ENCODE measurements at places on chromosomes 11 and 22. TPM values are rescaled to one million over a fixed set of nuclear protein-coding genes. Genes with fewer than 3 reads are reported as not detected.

DNA sequence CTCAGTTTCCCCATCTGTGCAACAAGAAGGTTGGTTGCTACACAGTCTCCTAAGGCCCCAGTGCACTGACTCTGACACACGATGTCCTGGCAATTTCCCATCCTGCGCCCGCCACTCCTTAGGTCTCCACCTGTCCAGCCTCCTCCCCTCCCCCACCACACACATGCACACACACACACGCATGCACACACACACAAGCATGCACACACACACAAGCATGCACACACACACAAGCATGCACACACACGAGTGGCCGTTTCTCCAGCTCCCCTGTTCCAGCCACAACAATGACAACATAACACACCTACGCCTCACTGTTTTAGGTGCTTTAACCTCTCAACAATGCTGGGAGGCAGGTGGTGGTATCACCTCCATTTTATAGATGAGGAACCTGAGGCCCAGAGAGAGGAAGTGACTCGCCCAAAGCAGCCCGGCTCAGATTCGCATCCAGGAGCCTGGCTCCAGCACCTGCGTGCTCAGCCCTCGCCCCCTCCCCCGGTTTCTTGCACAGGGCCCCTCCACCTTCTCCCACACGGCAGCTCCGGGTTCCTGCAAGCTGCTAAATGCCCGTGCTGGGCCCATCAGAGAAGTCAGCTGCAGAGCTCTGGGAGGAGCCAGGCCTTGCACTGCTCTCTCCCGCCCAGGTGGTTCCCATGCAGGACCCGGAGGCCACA, 13.0 kb downstream of the CYTH4 start:
- no peak for DNase-seq

- no peak for DNase-seq
Observed at GRCh38 chr22:36331306-36331911, 56.4 kb downstream of the MYH9 start.

DNA sequence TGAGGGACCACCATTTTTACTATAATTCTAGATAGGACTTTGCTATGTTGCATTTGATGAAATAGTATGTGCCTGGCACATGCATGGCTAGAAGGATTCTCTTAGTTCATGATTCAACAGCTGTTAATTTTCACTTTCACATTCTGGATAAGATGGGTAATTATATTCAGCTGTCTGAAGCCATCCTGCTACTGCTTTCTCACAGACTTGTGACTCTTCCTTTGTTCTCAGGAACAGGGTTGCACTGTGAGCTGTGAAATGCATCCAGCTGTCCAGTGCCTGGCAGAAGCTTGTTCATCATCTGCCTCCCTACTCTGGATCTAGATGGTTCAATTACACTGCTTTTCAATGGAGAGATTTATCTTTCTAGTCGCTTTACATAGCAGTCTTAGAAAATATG, 610.1 kb upstream of the ANO5 start:
- DNase-seq: no peak

DNA sequence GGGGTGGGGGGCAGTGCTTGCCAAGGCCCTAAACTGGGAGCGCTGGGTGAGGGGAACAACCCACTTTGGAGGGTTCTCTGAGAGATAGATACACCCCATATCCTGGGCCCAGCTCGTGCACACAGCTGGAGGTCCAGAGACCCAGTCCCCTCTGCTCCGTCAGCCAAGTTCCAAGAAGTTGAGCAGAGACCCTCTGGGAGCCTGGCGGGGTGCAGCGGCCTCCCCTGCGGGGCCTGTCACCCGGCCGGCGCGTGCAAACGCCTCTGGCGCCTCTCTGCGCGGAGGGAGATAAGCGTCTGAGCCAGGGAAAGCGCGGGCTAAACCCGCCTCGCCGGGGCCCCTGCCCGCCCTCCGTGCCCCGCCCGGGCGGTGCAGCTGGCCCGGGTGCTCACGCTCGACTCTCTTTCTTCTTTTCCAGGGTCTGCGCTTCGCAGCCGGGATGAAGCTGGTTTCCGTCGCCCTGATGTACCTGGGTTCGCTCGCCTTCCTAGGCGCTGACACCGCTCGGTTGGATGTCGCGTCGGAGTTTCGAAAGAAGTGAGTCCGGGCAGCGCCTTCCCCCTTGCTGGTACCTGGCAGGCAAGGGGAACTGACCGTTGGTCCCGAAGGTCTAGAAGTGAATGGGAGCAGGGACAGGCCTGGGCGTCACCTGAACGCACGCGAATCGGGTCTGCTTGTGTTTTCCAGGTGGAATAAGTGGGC, 540 bp downstream of the ADM start:
- DNase-seq: no peak

GRCh38 chr11:11822946-11823345, 18.8 kb upstream of the USP47 start:
- DNase-seq: no peak

Gene MGAT3
- polyA plus RNA-seq: 18.7 TPM

Gene DSCAML1
- 1.6 TPM for polyA plus RNA-seq

- DNase-seq: no peak
Observed at GRCh38 chr11:76376746-76377558, 4.0 kb downstream of the THAP12 start.

DNA sequence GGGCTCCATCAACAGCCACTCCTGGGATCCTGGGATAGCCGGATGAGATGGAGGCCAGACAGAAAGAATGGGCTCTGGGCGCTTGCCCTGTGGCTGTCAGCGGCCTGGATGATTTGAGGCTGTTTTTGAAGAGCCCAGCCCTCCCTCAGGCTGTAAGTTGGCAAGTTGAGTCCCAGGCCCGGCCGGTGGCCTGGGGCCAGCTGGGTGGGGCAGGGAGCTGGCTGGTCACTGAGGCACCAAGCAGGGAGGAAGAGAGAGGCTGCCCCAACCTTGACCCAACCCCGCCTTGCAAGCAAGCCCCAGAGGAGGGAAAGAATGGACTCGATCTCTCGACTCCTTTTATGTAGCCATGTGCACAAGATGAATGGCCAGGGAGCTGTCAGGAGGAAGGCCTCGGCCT, 34.9 kb downstream of the RIBC2 start:
- DNase-seq: no peak

Gene CSNK2A3
- 1.5 TPM for polyA plus RNA-seq

DNA sequence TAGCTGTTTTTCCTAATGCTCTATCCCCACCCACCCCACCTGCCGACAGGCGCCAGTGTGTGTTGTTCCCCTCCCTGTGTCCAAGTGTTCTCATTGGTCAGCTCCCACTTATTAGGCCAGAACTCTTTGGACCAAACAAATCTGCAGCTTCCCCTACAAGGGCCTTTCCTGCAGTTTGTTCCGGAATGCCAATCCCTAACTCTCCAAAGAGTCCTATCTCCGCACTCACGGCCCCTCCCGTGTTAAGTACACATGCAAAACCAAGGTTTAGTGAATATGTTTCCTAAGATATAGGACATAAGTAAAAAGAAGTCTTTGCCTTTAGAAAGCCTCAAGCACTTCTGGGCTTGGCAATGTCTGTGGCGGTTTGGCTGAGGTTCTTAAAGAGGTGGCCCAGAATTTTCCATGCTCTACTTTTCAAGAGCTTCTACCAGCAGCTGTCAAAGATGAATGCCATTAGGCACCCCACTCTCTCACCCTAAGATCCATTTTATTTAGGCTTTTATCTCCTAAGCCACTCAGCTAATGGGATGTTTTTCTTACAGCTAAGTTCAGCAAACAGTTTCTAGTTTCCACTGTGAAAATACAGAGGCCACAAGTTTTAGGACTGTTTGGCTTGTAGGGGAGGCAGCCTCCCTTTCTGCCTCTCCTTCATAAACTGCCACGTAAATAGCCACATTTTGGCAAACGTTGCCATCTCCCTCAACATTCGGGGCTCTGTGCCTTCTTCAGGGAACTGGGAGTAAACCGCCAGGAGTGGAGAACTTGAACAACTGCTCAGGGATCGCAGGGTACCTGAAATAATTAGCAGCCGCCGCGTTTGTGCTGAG, 1.6 kb downstream of the CD59 start:
- no peak for DNase-seq

GRCh38 chr11:59667812-59668187, 1.0 kb downstream of the PATL1 start:
- no peak for DNase-seq

Gene FOLH1
- 19.2 TPM for polyA plus RNA-seq

DNA sequence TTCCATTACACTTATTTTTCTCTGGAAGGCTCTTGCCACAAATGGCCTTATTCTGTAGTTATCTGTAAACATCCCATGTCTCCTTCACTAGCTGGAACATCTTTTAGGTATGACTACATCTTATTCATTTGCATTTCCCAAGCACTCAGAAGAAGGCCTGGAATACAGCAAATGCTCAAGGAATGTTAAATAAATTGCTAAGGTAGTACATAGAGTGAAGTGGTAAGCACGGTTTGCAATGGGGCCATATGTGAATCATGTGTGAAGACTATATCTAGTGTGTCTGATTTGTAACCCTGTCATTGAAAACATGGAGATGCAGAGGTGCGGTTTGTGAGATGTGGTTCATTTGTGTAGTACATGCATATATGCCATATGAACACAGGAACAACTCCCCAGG, 33.5 kb downstream of the GDPD4 start:
- no peak for DNase-seq

DNA sequence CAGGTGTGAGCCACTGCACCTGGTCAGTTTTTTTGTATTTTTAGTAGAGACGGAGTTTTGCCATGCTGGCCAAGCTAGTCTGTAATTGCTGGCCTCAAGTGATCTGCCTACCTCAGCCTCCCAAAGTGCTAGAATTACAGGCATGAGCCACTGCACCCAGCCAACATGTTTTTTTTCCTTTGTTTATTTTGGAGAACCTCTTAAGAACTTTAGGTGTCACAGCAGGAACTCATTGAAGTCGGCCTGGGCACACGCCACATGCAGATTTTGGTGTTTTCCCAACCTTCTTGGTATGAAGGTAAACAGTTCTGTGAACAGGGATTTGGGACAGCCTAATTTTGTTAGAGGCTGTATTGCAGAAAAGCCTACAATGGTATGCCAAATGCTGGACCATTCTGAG, 9.4 kb downstream of the DIXDC1 start:
- no peak for DNase-seq

DNA sequence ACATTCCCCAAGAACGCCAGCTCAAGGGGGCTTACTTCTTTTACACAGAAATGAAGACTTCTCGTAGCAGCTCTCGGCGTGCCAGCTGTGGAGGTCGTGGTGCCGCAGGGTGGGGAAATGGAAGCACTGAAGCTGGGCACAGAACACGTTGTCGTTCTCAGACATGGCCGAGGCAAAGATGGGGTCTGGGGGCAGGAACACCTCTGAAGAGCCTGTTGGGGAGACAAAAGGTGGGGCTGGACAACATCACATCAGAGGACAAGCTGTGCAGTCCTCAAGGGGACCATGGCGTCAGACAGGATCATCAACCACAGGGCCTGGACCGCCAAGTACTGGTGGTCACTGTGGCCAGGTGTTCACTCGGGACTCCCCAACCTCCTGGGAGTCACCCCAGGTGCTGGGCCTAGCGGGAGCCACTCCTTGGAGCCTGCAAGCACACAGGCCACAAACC, 65.2 kb downstream of the DGCR2 start:
- DNase-seq: no peak

DNA sequence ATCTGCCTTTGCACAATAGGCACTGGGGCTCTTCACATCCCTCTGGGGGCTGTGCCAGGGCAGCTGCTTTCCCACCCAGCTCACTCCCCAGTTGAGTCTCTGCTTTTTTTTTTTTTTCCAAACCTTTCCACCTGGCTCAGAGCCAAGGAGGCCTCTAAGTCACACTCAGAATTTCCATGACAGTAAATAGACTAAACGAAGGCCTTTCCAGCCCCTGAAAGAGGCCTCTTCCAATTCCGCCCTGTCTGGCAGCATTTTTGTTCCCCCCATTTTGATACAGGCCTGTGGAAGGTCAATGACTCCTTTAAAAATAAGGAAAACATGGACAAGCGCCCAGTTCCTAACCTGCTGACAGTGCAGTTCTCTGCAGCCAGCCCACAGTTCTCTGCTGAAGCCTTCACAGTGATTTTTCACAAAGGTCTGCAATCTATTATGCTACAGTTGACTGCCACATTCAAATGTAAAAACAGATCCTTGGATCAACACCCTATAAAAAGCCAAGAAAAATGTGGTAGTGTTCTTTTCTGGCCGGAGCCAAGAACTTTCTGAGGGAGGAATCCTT, 107.5 kb upstream of the SESN3 start:
- no peak for DNase-seq

DNA sequence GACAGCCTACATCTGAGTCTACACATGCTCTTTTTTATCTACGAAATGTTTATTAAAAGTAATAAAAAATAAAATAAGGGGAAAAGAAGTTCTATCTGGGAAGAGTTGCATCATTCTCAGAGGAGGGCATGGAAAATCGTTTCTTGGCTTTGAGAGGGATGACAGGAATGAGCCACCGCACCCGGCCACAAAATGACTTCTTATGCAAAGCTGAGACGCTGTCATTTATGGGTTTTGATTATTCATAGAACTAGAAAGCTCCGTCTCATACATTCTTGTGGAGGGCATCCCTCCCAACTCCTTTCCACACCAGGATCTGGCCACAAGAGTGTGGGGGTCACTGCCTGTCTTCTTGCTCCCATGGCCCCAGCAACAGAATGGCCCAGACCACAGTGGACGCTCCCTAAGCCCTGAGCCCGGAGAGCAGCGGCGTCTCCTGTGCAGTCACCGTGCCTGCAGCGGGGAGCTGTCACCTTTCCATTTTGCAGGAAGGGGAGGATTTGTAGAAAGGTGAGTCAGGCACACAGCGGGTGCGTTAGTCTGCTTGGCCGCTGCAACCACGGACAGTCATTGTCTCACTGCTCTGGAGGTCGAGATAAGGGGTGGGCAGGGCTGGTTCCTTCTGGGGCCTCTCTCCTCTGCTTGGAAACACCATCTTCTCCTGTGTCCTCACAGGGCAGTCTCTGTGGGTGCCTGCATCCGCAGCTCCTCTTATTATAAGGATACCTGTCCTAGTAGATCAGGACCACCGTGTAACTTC, 1388.7 kb downstream of the BRD1 start:
- no peak for DNase-seq

Gene CHADL
- polyA plus RNA-seq: 2.7 TPM

Gene GDPD4
- 0.04 TPM for polyA plus RNA-seq

Gene C11orf86
- not detected for polyA plus RNA-seq

Gene DEUP1
- polyA plus RNA-seq: 1.5 TPM

DNA sequence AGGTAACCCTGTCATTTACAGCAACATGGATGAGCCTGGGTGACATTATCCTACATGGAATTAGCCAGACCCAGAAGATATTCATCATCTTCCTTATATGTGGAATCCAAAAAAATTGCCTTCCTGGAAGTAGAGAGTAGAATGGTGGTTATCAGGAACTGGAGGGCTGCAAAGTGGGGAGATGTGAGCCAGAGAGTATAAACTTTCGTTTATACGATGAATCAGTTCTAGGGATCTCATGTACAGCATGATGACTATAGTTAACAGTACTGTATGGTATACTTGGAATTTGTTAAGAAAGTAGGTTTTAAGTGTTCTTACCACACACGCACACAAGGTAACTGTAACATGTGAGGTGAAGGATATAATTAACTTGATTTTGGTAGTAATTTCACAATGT, 79.1 kb downstream of the TBC1D22A start:
- no peak for DNase-seq

Measured in right renal cortex interstitium (tissue), 3 donors.